ENCODE measurements at places on chromosomes 3 and 15.

DNA sequence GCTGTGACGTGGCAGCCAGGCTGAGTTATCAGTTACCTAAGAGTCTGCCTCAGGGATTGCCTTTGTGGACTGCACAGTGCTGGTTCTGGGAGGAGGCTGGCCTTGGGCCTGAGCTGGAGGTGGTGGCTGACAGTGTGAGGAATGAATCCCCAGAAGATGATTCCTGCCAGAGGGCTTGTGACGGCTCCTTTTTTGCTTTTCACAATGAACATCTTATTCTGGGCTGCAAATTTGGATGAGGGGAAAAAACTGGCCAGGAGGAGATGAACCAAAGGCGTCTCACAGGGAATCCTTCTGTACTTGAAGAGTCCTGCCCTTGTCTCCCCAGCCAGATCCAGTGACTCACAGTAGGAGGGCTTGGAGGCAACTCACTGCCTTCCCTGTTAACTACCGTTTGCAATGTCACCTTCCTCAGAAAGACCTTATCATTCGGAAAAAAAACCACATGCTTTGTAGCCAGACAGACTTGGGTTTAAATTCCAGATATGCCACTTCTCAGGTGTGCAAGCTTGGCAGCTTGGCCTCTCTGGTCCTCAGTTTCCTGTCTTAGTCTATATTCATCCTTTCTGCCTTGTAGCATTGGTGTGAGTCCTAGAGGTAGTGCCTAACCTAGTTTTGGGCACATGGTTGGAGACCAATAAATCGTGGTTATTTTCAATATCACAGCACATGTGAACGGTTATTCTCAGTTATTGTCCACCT lies 19.1 kb downstream of the ST6GAL1 start:
- DNase-seq = no peak

DNA sequence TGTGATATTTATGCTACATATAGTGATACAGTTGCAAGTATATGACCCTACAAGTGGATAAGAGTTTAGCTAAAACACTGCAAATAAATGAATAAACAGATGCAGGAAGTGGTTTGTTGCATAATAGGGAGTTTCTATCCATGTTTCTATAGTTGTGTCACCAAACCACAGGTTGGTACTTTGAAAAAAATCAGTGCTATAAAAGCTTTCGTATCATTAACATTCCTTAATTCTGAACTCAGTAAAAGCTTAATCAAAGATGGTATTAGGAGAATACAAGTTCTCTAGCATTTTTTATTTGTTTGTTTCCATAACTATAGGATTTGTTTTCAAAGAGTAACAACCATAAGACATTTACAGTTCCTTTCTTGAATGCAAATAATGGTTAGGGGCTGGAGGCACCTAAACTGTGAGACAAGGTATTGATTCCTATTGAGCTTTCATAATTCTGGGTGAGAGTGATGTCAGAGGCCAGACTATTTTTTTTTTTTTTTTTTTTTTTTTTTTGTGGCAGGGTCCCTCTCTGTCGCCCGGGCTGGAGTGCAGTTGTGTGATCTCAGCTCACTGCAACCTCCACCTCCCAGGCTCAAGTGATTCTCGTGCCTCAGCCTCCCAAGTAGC lies 29.6 kb downstream of the CPOX start:
- DNase-seq = no peak

DNA sequence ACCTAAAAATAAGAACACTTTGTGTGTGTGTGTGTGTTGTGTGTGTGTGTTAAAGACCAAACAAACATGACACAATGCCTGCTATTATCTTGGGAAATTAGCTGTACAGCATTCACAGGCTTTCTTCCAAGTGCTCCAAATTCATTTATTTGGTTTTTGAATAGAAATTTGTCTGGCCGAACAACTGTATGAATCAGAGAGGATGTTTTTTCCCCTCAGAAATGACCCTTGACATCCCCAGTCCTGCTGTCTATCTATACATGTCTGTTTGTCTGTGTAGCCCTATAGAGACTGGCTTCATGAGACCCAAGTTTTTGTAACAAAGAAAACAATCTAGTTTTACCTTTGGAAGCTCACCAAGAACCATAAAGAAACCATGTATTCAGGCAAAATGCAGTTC lies 549.8 kb downstream of the NSUN3 start:
- DNase-seq = no peak

DNA sequence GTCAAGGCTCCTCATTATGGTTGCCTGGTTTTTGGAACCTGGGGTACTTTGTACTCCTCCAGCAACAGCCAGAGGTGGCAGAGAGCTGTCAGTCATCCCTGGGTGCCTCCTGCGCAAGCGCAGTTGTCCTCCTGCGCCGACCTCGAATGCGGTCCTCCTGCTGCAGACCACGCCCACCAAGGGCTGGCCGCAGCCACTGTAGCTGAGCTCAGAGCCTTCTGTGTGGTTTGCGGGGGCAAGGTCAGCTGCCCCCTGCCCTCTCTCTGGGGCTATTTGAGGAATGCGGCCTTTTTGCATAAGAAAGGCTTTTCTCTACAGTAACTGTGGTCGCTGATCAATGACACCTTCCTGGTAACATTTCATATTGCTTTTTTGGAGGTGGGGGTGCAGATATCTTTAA lies 131.3 kb upstream of the SNRPN start:
- no peak for DNase-seq

- peak; percentile 66 for DNase-seq
Measured at GRCh38 chr3:13884851-13885703, 5.2 kb upstream of the WNT7A start.

GRCh38 chr3:34292605-34293300 lies 494.3 kb downstream of the PDCD6IP start:
- DNase-seq = no peak

- no peak for DNase-seq
Measured at GRCh38 chr3:184262764-184263179, 1.4 kb upstream of the CAMK2N2 start.

GRCh38 chr3:27596921-27597320 lies 112.7 kb upstream of the SLC4A7 start:
- DNase-seq = no peak

DNA sequence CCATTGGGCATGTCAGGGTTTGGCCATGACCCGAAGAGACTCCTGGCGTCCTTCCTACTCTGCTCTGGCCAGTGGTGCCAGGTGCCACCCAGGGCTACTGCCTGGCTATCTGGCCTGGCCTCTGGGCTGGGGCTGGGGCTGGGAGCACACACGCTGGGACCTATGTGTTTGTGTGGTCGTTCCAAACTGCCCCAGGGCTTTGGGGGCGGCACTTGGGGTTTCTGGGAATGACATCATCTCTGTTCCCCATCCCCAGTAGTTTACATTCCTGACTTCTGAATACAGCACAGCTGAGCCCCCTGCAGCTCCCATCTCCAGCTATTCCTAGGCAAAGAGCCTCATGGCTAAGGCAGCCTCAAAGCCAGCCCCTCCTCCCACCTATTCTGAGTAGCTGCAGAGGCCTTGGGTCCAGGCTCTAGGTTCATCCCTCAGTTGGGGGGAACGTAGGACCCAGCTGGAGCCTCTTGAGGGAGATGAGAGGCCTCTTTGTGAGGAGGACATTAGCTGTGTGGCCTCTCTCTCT lies 24.3 kb downstream of the PLEKHO2 start:
- DNase-seq = no peak

DNA sequence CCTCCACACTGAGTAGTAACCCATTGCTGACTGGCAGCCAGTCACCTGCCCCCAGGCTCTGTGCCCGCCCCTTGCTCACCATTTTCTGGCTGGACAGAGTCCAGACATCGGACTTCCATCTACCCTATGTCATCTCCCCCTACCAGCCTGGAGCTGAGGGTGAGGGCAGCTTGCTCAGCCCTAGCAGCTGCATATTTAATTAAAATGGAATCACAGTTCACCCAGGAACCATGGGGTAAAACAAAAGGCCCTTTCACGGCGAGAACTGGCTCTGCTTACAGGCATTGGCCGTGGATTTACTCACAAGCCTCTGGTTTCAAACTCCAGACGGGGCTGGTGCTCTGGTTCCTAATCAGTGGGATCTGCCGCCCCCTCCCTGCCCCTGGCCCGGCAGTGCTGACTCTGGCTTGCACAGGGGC lies 94.9 kb upstream of the ATP2B2 start:
- no peak for DNase-seq

GRCh38 chr3:99425930-99426329 lies 212.5 kb upstream of the COL8A1 start:
- no peak for DNase-seq

DNA sequence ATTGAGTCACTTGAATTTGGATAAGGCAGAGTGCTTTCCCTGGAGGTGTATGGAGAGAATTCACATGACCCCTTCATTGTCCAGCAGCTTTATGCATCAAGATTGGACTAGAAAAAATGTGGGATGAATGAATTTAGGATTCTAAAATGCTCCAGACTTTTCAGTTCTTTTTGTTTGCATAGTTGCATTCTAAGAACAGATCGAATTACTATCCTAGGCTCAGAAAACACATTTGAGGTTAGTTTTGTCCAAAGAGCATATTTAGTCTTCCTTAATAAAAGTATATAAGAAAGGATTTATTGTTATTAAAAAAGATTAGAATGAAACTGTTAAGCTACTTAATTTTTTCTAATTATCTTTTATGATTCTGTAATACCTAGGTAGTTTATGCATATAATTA lies 127.4 kb downstream of the UBE2E2 start:
- no peak for DNase-seq

DNA sequence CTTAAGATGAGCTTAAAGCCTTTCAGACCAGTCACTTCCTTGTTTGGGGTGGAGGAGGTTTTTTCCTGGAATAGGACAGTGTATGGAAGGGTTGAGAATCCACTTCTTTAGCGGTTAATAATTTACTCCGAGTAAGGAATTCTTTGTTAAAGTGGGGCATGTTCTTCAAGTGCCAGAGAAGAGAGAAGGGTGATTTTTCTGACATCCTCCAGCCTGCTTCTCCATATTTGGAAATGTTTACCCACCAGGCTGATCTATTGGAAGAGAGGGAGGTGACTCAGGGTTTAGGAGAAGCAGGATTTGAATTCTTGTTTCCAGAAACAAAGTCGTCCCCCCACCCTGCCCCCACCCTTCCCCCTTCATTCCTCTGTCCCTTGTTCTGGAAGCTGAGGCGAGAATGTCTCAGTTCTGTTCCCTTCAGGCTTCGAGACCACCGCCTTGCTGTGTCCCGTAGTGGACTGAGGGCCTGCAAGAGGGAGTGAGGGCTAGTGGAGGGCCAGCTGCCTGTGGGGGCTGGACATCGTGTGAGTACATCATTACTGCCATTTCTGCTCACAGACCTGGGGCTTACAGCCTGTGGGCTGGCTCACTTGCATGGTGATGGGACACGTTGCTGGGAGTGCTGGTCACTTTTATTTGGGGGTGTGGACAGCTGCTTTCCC lies 58.5 kb downstream of the LPP start:
- no peak for DNase-seq

DNA sequence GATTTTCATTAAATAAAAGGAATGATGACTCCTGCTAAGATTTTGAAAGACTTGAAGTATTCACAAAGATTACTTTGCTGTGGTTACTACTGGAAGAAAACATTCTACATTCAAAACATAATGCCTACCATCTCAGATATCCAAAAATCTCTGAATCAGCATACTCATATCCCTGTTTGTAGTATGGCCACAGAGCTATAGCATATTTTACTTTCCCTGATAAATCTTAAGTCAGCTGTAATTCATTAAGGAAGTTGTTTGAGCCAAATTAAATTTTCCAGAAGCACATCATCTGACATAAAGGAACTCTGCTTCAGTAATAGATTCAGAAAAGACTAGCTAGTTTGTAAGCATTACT lies 942.0 kb downstream of the ROBO1 start:
- no peak for DNase-seq

DNA sequence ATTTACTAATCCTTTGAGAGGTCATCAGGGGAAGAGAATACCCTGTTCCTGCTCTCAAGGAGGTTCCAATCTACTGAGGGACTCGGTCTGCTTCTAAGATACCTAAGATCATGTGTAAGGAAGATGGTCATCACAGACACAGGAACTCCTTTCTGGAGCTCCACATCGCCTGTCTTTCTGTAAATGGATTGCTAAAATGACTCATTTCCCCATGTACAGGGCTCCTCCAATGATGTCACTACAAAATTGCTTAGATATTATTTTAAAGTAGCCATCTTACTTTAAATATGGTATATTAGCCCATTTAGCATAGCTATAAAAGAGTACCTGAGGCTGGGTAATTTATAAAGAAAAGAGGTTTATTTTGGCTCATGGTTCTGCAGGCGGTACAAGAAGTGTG lies 206.1 kb upstream of the PROK2 start:
- DNase-seq = no peak

DNA sequence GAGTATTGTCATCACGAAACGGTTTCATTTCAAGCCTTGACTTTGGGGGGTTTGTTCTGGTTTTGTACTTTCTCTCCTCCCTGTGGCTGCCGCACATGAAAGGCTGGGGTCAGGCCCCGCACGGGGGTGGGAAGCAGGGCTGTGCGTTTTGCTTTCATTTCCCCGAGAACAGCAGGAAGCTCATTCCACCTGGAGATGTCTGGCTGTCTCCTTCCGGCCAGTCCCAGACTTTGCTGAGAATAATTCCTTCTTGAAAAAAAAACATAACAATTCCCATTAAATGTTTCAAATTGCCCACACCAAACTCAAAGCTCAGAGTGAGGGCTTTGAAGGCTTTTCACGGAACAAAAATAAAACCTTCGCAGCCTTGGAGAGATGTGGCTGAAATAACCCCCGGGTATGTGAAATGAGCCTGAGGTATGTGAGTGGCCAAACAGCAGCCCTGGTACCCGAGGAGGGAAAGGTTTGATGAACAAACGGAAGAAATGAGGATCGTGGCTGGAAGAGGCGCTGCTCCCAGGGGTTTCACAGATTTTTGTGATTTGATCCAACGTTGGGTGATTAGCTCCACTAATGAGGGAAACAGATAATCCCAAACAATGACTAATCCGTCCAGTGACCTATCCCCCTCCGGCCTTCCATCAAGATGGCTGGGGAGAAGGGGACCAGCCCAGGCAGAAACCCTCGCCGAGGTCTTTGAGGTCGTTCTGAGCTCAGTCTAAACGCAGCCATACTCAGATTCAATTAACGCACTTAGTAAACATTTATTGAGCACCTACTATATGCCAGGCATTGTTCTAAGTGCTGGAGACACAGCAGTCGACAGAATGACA lies 126.9 kb upstream of the MEF2A start:
- no peak for DNase-seq

DNA sequence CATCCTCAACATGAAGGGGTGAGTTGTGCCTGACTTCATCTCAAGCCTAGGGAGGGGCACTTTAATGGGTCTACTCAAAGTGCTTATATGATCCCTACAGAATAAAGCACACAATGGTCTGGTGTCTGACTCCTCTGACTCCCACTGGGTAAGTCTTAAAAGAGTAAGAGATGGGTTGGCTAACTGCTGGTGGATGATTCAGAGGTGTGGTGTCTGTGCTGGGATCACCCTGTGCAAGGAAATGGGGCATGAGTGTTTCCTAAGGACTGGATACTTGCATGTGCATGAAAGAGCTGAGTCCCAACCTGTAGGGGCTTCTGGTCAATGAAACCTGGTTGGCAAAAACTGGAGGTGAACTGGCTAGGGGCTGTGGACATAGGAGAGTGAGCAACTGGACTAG lies 158.8 kb downstream of the IL20RB start:
- no peak for DNase-seq

Measured in activated naive CD8-positive, alpha-beta T cell treated with anti-CD3 and anti-CD28 coated beads, Interleukin-2, amount 50 U/mL, for 24 hours (primary cell).